LoVo (cell line): ENCODE measurements at places on chromosomes 16 and 17.

GRCh38 chr17:4605826-4606225, 21.5 kb downstream of the SMTNL2 start:
- no peak for DNase-seq

DNA sequence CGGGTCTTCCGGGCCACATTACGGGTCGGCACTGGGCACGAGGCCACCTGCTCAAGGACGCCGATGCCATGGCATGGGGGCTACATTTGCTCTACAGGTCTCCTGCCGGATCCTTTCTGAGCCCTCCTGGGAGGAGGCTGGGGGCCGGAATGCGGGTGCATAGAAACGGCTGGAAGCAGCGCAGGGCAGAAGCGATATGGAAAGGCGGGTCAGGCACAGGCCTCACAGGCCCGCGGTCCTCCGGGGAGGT, 28.4 kb downstream of the AXIN1 start:
- DNase-seq: no peak

GRCh38 chr17:63932721-63933120, 590 bp upstream of the CD79B start:
- no peak for DNase-seq

DNA sequence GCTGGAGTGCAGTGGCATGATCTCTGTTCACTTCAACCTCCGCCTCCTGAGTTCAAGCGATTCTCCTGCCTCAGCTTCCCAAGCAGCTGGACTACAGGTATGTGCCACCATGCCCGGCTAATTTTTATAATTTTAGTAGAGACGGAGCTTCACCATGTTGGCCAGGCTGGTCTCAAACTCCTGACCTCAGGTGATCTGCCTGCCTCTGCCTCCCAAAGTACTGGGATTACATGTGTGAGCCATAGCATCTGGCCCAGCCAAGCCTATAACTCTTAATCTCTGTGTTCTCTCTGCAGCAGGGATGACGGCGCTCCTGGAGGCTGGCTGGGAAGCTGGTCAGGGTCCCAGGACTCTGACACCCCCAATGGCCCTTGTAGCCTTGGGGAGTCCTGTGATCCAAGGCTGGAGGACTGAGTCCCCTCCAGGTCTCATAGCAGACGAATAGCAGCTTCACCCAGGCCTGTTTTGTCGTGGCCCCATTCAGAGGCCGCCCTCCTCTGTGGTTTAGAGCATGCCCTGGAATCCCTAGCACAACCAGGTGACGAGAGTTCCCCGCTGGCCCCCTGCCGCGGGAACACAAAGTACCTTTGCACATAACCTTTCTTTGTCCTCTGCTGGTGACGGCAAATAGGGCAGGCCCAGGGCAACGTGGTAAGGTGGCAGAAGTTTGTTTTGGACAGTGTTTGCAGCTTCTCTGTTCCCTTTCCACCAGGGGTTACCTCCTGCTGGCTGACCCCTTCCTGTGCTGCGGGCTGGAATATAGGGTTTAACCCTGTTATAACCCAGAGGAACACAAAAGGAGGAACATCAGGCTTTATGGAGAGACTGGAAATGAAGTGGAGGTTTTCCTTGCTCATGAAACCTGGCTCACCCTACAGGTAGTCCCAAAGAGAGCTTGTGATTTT, 43.0 kb upstream of the TOB1 start:
- no peak for DNase-seq

- no peak for DNase-seq
Observed at GRCh38 chr17:36899250-36900159, 37.8 kb upstream of the LHX1 start.

DNA sequence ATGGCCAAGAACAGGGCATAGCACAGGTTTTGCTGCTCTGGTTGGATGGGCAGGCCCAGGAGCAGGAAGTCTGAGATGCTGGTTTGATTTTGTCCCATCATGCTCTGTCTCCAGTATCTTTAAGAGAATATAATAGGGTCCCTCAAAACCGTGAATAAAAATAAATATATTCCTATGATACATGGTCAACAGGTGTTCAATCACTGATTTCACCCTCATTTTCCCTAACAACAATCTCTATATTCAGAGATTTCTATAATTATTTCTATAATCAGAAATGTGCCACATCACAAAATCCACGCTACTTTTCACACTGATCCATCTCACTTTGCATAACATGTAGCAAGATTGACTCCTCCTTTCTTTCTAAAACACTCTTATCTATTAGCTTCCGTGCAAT, at the start of gene OR1E2:
OR1E2 (minus strand) TSS at position 101 of the 400 bp plus-strand sequence; CDS start at position 101, 0 bp downstream.
- DNase-seq: no peak
